ENCODE measurements at places on chromosomes 7 and 10.
A peak's percentile ranks its signal among the peaks of the same experiment; 100 is the strongest.

DNA sequence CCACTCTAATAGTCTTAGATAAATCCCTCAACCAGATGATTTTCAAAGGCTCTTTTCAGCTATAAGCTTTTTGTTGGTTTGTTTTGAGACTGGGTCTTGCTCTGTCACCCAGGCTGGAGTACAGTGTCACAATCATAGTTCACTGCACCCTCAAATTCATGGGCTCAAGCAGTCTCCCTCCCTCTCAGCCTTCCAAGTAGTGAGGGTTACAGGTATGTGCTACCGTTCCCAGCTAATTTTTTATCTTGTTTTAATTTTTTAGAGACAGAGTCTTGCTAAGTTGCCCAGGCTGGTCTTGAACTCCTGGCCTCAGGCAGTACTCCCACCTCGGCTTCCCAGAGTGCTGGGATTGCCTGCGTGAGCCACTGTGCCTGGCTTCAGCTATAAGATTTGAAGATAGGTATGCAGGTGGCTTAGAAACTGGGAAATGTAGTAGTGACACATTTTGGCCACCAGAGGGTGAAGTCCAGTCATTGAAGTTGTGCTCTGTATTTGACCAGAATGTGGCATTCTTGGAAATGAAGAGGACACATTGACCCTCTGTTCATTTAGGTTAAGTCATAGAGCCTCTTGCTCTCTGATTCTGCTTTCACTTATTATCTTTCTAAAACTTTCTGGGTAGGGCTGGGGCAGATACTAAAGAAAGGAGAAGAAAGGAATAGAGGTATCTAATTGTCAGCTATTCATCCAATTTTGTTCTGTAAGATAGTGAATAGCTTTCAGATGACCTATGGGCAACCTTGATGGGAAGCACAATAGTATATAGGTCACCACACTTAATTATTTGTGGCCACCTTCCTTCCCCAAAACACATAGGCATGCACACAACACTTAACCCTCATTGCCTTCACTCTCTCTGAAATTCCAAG, 36.0 kb downstream of the R3HCC1L start:
- peak; percentile 35 for DNase-seq

DNA sequence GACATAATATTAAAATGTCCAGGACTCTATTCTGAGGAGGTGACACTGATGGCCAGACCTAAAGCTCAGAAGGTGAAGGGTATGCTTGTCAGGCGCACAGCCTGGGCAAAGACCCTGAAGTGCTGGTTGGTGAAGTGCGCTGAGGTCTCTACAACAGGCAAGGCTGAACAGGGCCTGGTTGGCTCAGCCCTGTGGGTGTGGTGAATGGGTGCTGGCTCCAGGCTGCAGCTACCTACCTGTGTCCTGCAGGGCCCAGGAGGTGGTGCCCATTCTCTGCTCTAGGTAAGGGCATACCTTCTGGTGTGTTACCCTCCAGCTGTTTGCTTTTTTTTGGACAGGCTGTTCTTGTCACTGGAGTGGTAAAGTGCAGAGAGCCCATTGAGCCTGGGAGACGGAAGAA, 85.1 kb downstream of the RAMP3 start:
- DNase-seq: no peak

DNA sequence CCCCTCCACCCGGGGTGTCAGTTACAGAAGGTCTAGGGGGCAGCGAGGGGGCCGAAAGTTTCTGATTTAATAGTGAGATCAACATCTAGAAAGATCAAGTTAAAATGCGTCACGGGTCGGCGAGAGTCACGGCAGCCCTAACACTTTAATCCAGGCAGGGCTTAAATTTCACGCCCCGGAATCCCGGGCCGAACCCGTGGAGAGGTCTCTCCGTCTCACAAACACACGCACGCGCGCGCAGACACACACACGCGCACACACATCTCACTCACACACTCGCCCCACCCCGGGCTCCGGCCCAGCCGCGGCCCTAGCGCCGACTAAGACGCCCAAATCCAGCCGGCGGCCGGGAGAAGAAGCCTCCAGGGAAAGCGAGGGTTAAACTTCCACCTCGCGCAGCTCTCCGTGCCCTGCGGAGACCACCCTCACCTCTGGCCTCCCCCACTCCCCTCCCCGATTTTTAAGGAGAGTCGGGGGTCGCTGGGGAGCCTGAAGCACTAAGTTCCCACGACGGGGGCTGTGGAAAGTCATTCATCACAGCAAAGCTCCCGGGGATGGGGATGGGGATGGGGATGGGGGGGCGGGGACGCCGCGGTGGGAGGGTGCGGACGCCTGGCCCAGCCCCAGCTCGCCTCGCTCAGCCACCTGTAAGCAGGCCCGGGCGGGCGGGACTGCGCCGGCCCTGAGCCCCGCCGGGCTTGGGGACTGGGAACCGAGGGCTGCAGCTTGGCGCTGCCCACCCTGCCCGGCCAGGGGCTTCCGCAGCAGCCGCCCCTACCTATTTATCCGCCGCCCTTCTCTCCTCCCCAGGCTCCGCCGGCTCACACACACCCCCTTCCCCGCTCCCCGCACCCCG, 1.6 kb downstream of the PDGFA start:
- DNase-seq: peak; percentile 37

- no peak for DNase-seq
Observed at GRCh38 chr10:73584737-73585136, 6.4 kb downstream of the USP54 start.

- no peak for DNase-seq
Observed at GRCh38 chr10:86159797-86160196, 206.8 kb downstream of the GRID1 start.

DNA sequence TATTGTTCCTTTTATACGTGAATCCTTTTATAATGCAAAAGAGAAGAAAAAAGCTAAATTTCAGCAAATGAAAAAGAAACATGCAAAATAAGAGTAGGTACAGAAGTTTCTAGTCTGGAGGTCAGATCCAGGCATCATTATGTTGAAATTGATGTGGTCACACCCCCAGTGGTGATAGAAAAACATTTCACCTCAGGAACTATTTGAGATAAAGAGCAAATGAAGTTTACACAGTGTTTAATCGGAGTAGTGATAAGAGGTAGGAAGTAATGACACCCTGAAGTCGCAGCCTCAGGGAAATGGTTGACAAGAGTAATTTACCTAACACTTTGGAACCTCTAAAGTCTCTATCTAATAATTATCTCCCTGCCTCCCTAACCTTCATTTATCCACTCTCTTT, 536.0 kb upstream of the STEAP1 start:
- DNase-seq: no peak

DNA sequence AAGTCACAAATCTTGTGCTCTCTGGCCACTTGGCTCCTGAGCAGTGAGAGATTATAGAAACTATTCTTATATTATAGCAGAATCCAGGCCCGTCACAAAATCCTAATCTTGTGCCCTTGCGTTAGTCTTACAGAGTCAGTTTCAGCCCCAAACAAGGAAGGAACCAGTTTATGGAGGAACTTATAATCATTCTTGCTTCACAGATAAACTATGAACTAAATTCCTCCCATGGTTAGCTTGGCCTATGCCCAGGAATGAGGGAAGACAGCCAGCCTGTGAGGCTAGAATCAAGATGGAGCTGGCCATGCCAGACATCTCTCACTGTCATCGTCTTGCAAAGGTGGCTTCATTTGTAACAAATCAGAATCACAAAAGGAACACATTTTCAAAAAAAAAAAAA, 199.7 kb upstream of the PITRM1 start:
- DNase-seq: no peak

DNA sequence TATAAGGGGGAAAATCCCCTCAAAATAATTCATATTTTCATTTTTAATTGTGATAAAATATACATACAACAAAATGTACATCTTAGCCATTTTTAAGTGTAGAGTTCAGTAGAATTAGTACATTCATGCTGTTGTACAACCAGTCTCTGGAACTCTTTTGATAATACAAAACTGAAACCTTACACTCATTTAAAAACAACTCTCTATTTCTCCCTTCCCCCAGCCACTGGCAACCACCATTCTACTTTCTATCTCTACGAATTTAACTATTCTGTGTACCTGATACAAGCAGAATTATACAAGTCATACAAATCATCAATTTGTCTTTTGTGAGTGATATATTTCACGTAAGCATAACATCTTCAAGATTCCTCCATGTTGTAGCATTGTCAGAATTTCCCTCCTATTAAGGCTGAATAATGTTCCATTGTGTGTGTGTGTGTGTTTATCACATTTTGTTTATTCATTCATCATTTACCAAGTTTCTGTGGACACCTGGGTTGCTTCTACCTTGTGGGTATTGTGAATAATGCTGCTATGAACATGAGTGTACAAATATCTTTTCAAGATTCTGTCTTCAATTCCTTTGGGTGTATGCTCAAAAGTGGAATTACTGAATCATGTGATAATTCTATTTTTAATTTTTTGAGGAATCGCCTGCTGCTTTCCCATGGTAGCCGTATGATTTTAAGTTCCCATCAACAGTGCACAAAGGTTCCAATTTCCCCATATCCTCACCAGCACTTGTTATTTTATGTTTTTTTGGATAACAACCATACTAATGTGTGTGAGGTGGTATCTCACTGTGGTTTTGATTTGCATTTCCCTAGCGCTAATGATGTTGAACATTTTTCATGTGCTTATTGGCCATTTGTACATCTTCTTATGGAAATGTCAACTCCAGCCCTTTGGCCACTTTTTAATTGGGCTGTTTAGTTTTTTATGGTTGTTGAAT, 4.7 kb upstream of the EBLN1 start:
- no peak for DNase-seq
